ENCODE measurements at places on chromosomes 1 and 21.

DNA sequence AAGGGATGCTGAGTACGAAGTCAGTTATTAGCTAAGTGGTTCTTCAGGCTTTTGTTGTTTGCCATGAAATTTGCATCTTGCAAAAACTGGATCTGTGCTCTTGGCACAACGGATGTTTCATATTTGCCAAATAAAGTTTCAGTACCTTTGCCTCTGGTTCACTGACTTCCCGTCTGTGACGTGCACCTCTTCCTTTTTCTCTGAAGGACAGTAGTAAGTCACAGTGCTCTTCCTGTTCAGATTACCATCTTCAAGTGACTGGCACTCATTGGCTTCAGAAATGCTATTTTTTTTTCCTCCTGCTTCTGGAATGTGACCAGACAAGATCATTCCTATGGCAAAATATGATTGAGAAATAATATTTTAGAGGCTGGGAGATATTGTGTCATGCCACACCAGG, 75.9 kb upstream of the GREM2 start:
- no peak for DNase-seq

- no peak for DNase-seq
Measured at GRCh38 chr1:115329965-115330364, 8.1 kb downstream of the NGF start.

DNA sequence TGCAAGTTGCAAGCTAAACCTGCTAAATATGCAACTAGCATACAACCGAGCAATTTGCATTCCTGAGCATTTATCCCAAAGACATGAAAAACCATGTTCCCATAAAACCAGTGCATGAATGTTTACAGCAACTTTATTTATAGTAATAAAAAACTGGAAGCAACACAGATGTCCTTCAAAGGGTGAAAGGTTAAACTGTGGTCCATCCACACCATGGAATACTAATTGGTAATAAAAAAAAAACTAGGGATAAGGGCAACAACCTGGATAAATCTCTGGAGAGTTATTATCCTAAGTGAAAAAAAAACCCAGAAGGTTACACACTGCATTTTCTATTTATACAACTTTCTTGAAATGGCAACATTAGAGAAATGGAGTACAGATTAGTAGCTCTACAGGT, 474.1 kb downstream of the SMYD3 start:
- no peak for DNase-seq

- DNase-seq: peak; percentile 36
Measured at GRCh38 chr21:44706026-44706705, 5.2 kb downstream of the TSPEAR start.

DNA sequence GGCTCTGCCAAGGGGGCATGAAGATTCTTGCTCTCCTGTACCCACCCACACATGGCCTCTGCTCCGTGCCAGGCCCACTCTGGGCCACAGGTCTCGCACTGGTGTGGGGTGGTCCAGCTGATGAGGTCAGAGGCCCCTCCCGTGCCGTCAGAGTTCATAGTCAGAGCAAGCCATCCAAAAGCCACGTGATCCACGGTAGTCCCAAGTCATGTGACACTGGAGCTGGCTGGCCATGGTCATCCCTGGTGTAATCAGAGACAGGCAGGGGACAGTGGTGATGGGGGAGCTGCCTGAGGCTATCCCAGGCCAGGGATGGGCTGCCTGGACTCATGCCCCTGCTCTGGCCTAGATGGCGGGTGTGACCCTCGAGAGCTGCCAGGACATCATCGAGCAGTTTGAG, 10.5 kb downstream of the PLCH2 start:
- DNase-seq: no peak

DNA sequence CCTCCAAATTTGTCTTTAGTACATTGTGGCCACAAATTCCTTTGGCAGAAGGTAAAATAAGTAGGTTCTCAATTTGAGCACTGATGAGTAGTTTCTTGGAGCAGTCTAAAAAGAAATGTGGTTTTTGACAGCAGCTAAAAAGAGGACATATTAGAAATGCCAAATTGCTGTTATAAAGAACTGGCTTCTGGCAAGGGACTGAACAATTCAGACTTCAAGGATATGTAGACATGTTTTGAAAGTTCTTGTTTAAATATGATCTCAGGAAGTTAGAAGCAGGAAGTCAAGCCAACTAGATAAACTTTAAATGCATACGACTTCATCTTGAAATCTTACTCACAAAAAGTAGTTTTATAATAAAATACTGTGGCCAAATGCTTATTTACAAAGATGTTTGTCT, 18.8 kb downstream of the C1orf52 start:
- DNase-seq: no peak

- no peak for DNase-seq
Measured at GRCh38 chr1:75396745-75397144, 214.2 kb downstream of the SLC44A5 start.

- DNase-seq: no peak
Measured at GRCh38 chr1:59352065-59352464, 55.2 kb downstream of the FGGY start.

DNA sequence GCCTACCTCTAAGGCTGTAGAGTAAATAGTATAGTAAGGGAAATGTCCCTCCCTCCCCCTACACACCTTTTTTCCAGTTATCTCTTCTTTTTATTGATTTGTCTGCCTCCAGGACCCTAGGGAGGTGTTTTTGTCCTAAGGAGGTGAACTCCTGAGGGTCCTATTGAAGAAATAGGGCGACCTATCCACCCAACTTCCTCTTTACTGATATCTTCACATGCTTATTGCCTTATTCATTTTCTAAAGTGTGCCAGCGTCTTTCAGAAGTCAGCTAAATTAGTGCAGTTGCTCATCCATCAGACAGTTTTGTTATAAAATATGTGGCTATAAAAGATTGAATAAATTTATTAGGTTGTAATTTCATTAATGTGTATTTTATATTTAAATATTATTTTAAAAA, 5.9 kb downstream of the BACH1 start:
- no peak for DNase-seq

DNA sequence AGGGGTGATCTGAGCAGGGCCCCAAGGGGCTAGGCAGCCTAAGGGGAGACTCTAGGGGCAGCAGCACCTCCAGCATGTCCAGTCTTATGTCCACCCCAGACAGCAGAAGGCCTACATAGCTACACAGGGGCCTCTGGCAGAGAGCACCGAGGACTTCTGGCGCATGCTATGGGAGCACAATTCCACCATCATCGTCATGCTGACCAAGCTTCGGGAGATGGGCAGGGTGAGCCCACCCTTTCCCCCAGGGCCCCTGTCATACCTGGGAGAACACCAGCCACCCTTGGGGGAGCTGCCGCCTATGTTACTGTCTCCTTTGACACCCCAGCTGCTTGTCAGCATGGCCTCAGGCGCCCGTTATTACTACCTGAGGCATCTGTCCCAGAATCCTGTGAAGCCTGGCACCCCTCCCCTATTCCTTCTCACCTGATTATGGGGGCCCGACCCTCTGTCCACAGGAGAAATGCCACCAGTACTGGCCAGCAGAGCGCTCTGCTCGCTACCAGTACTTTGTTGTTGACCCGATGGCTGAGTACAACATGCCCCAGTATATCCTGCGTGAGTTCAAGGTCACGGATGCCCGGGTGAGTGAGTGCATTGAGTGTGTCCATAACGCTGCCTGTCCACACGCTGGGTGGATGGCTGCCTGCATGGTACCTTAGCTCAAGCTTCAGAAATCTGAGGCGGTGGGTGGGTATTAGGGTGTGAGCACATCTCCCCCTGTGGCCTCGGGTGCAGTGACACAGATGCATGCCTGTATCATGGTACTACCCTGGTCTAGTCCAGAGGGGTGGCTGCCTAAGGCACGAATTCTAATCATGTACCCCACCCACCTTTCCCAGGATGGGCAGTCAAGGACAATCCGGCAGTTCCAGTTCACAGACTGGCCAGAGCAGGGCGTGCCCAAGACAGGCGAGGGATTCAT, 29.7 kb upstream of the KDM4A start:
- no peak for DNase-seq

- no peak for DNase-seq
Measured at GRCh38 chr1:2637442-2638145, 4.8 kb upstream of the MMEL1 start.

DNA sequence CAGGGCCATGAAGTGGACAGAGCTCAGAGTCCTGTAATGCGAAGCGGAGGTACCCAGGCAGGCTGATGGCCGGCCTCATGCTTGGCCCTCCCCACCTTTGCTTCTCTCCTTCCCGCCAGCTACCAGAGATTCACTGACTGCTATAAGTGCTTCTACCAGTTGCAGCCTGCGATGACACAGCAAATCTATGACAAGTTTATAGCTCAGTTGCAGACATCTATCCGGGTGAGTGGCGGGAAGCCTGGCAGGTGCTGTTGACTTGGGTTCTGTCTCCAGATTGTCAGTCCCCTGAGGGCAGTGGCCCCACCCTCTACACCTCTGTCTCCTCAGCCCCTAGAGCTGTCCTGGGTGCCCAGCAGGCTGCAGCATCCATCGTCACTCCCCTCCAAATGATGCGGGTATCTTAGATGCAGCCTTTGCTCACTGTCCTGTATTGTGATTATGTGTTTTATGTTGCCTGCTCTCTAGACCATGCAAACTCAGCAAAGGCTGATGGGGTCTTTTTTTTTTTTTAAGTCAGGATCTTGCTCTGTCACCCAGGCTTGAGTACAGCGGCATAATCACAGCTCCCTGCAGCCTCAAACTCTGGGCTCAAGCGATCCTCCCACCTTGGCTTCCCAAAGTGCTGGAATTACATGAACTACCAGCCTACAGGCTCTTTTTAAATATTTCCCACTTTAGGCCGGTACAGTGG, 9.6 kb upstream of the BGLAP start:
- no peak for DNase-seq

GRCh38 chr1:21655748-21656147, 13.4 kb downstream of the RAP1GAP start:
- no peak for DNase-seq

- DNase-seq: no peak
Measured at GRCh38 chr1:198337886-198338285, 181.1 kb downstream of the NEK7 start.
